ENCODE measurements at places on chromosomes 5 and 9.

DNA sequence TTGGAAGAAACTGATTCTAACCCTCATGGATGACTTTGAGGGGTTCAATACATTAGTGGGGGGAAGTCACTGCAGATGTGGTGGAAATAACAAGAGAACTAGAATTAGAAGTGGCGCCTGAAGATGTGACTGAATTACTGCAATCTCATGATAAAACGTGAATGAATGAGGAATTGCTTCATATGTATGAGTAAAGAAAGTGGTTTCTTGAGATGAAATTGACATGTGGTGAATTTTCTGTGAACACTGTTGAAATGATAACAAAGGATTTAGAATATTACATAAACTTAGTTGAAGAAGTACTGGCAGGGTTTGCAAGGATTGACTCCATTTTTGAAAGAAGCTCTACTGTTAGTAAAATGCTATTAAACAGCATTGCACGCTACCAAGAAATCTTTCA lies 113.0 kb downstream of the UGCG start:
- no peak for DNase-seq

- DNase-seq = no peak
Measured at GRCh38 chr9:112755016-112755427, 4.5 kb downstream of the SNX30 start.

DNA sequence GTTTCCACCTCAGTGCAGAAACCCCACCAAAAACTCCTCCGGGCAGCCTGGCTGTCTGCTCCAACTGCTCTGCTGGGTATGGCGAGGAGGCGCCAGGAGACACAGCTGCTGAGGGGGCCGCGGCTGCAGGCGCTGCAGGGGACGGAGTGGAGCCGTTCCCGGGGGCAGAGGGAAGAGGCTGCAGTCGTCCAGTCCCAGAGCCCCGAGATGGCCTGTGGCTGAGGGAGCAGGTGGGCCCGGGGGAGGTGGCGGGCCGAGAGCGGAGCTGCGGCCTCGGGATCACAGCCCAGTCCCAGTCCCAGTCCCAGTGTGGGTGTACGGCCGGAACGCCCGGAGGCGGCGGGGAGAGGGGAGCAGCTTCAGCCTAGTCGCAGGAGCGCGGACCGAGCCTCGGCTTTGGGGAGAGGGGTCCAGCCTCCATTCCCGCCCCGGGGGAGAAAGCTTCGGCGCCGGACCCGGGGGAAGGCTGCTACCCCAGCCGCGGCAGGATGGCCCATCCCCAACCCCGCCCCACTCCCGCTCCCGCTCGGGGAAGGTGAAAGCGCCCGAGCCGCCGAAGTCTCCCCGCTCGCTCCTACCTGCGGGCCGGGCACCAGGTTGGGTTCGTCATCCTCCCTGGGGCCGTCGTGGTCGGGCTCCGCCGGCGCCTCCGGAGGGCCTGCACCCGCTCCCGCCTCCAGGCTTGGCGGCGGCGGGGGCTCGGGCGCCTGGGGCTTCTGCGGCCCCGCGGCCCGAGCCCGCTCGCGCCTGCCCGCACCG lies 513 bp downstream of the FAM193B start:
- no peak for DNase-seq

- no peak for DNase-seq
Measured at GRCh38 chr5:96652769-96653454, 9.3 kb upstream of the CAST start.

GRCh38 chr5:74877624-74878304 lies 11.6 kb upstream of the FAM169A start:
- DNase-seq = no peak

DNA sequence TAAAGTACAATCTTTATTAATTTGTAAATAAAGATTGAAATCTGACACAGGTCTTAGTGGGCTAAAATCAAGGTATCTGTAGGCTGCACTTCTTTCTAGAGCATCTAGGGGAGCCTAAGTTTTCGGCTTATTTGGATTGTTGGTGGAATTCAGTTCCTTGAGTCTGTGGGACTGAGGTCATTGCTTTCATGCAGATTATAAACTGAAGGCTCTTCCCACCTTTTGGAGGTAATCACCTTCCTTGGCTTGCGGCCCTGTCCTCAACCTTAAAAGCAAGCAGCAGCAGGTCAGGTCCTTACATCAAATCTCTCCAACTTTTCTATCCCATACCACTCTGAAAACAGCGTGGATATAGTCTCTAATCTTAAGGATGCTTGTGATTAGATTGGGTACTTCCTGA lies 25.9 kb downstream of the MAT2B start:
- no peak for DNase-seq

GRCh38 chr9:104950838-104951237 lies 22.9 kb upstream of the ABCA1 start:
- no peak for DNase-seq

DNA sequence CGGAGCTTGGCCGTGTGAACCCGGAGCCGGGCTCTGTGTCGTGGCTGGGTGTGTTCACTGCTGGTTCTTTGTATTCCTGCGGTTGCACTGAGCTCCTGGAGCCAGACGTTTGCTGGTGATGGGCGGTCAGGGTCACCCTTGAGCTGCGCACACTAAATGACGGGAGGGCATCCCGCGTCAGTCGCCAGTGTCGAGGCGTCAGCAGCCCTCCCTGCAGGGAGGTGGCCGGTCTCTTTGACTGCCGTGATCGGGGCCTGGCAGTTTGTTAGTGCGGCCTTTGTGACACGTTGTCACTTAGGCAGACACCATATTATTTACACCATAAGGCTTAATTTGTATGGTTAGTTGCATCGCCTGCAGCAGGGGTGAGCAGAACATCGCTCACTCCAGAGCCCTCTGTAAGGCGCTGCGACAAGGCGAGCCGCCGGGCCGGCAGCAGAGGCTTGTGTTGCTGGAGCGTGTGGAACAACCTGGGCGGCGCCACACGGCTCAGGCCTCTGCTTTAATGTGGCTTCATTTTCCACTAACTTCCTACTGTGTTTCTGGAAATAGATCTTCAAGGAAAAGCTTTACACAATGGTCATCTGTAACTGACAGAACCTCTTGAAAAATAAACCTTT lies 8.3 kb downstream of the NDUFS6 start:
- DNase-seq = no peak

DNA sequence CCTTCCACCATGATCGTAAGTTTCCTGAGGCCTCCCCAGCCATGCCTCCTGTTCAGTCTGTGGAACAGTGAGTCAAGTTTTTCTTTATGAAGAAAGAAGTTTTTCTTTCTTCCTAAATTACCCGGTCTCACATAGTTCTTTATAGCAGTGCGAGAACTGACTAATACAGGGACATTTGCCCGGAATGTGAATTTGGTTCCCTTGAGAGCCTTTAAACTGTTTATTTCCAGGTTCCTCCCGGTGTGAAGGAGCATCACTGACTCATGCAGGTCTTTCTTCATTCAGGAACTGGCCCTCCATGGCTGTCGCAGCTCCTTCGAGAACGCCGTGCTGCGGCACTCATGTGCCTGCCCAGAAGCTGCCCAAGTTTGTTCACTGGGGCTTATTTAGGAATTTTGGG lies 87.7 kb downstream of the PTCH1 start:
- DNase-seq = no peak

- DNase-seq = no peak
Measured at GRCh38 chr9:107794259-107794658, 304.7 kb upstream of the KLF4 start.

- no peak for DNase-seq
Measured at GRCh38 chr5:68067976-68068603, 147.5 kb upstream of the PIK3R1 start.

DNA sequence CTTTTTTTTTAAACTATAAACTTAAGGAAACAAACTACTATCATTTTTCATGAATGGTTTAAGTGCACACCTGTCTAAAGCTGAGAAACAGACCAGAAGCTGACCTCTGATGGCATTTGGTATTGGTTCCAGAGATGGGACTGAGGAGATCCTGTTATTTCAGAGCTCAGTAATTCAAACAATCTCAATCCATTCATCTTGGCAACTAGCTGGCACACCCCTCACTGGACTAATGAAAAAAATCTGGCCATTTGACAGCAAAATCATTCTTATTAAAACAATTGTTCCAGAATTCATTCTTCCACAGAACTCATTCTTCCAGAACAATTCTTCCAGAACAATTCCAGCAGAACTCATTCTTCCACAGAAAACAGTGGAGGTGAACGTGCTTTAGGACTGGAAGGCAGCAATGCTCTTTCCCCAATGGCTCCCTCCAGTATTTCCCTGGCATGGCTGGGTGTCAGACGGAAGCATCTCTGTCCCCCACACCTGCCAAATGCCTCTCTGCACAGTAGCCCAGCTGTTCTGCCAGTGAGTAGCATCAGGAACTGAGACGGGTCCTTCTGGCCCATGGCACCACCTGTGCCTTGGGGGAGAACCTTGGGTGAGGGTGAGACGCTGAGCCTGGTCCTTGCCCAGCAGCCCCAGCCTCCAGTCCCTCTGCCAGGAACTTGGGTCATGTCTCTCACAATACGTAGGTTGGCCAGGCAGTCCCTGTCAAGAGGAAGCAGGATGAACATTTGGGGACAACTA lies 87.5 kb upstream of the EQTN start:
- no peak for DNase-seq

- DNase-seq = no peak
Measured at GRCh38 chr5:160462167-160462566, 40.5 kb downstream of the PTTG1 start.

DNA sequence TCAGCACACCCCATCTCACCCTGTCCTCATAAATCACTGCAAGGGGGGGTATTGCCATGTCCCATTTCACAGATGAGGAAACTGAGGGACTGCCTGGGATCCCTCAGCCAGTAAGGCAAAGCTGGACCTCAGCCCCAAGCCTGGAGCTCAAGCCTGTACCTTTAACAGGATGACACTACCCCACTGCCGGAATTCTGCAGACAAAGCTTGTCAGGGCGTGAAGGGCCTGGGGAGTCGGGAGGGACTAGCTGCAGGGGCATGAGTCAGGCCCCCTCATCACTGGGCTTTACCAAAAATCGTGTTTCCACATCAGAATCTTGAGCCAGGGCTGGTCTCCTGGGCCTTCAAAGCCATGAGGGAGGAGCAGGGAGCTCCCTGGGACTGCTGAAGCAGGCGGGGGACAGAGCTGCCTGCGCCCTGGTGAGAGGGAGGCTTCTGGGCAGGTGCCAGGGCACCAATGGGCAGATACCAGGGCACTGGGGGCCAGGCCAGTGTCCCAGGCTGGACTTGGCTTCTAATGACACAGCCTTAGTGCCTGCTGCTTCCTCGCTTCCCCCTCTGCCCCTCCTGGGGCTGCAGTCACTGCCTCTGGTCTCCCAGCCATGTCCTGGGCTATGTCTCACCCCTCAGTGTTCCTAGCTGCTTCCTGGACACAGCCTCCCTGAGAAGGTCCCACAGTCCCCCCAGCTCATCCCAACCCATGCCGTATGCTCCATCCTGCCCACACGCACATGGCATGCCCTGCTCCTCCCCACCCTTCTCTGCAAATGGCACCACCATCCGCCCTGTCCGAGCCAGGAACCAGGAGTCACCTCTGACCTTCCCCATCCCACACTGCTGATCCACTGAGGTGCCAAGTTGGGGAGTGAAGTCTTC lies 80.7 kb downstream of the LMX1B start:
- no peak for DNase-seq

DNA sequence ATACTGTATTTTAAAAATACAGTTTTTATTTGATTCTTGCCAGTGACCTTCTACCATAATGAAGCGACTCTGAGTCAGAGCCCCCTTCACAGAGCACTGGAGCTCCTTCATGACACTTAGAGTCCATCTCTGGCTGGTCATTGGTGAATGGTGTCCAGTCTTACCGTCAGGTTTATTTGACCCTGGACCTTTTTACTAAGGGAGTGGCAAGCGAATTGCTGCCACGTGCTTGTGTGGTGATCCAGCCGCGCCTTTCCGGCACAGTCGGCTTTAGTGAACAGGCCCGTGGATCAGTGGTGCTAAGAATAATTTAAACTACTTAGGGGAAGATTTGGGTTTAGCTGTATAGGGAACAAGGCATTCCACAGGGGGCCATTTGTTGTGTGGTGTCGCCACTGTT lies 48.5 kb downstream of the PRRC2B start:
- no peak for DNase-seq

DNA sequence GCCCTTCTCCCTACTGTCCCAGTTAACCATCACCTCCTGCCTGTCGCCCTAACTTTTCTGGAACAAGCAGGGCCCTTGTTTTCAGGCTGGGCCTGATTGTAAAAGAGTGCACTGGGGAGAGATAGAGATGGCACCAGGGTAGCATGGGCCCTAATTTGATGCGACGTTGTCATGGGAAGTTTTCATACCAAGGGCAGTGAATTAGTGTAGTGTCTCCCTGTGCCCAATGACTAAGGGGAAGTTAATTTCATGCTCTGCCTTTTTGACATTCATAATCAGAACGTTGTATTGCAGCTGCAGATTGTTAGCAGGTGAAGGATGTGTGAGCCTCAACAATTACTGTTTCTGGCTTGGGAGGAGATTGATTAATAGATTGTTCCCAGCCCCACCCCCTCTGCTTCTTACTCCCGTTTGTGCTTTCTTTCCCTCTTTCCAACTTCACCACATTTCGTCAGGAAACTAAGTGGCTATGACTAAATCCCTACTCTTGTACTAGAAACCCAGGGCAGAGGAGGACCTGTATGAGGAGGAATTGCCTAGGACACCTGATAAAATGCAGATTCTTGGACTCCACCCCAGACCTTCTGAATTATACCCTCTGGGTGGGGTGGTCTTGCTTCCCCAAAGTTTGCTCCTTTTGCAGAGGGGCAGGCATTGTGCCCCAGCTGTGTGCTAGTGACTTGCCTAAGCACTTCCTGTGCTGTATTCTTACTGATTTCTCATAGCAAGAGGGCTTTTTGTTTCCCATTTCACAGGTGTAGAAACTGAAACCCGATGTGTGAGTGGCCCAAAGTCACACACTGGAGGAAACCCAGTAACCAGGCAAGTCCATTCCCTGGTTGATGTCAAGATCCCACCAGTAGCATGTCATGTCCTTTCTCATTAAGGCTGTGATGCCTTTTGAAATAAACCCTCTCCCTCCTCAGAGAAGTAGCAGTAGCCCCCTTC lies 56.3 kb downstream of the DAB2IP start:
- no peak for DNase-seq

DNA sequence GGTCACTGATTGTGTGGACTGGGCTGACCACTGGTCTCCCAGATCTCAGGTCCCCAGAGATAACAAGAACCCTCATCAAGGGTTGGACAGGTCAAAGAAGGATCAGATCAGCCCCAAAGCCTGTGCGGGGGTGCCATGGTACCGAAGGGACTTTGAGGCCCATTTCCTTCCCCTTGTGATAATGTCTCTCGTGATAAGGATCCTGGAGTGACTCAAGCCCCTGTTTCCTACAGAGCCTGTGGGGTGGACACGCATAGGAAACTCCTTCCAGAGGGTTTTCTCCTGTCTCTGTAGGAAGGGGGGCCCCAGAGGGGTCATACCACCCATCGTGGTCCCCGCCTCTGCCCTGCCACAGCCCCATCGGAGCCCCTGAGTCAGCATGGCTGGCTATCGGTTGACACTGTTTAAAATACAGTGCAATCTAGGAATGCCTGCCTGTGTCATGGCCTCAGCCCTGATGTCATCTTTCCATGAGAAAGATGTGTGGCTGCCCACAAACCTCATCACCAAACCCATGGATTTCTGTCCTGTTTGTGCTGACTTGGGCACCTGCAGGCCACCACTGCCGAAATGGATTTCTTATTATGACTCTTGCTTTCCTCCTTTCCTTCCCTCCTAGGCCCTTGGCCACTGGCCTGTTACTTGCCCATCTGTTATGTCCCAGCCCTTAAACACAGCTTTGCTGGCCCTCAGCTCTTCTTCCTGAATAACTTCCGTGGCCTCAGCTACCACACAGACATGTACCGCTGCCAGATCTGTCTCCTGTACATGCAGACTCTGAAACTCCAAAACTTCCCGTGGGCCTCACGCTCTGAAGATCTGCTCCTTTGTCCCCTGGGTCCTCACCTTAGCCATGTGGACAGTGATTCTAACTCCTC lies 2.9 kb upstream of the CSF2 start:
- no peak for DNase-seq

Measured in effector memory CD4-positive, alpha-beta T cell (primary cell).